ENCODE measurements at places on chromosomes 7 and 10. TPM values are rescaled to one million over a fixed set of nuclear protein-coding genes. Genes with fewer than 3 reads are reported as not detected.

GRCh38 chr7:16905300-16906044 lies 23.7 kb upstream of the AGR3 start:
- no peak for DNase-seq

DNA sequence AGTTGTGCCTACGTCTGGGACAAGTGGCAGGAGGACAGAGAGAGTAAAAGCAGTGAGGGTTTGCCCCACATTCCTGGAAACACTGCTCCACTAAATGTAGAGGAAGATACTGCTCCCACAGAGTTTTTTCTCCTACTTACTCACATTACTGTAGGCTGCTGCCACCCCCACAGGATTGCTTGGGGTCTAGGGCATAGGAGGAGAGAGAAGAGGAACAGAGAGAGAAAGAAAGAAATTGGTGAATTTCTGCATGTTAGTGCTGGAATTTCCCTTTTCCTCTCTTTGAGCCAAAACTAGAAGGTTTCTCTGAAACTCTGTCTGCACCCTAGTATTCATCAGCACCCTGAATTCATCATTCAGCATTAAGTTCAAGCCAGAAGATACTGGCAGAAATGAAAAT lies 397.9 kb downstream of the INHBA start:
- DNase-seq: no peak

DNA sequence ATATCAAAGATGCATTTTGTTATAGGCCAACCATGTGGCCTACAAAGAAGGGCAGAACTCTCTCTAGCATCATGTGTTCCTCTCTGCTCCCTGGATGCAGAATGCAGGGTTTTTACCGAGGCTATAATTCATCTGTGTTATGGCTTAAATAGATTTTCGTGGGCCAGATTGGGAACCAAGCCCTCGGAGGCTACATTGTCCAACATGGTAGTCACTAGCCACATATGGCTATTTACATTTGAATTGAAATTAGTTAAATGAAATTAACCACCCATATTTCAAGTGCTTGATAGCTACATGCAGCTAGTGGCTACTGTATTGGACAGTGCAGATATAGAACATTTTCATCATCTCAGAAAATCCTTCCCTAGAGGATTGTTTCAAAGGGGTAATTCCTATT lies 2.8 kb downstream of the PLCE1 start:
- DNase-seq: no peak

DNA sequence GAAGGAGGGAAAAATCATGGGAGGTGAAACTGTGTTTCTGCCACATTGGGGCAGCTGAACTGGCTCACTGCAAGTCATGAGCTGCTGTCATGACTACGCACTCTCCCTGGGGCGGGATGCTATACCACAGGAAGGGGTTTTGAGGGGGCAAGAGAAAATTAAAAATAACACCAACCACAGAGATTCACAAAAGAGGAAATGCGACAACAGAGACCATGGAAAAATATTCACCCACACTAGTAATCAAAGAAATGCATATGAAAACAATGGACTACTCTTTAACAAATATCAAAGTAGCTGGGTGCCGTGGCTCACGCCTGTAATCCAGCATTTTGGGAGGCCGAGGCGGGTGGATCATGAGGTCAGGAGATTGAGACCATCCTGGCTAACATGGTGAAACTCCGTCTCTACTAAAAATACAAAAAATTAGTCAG lies 65.2 kb upstream of the TM9SF3 start:
- no peak for DNase-seq

DNA sequence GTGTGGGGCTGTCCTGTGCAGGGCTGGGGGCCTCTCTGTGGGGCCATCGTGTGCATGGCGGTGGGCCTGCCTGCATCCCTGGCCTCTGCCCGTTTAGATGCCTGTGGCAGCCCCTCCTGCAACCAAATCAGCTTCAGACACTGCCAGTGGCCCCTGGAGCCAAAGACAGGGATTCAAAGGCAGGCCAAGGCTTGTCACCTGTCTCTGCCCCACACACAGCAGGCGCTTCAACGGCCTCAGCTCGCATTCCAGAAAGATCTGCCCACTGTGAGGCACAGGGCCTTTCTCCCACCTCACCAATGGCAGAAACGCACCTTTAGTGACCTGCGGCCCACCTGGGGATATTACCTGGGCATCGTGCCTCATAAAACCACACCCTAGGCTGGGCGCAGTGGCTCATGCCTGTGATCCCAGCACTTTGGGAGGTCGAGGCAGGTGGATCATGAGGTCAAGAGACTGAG lies 46.0 kb downstream of the INSIG1 start:
- DNase-seq: no peak

- DNase-seq: no peak
These were observed 168.9 kb downstream of the CDK14 start for GRCh38 chr7:90764848-90765570.

- no peak for DNase-seq
These were observed 76.0 kb downstream of the TYW1B start for GRCh38 chr7:72751978-72752377.

DNA sequence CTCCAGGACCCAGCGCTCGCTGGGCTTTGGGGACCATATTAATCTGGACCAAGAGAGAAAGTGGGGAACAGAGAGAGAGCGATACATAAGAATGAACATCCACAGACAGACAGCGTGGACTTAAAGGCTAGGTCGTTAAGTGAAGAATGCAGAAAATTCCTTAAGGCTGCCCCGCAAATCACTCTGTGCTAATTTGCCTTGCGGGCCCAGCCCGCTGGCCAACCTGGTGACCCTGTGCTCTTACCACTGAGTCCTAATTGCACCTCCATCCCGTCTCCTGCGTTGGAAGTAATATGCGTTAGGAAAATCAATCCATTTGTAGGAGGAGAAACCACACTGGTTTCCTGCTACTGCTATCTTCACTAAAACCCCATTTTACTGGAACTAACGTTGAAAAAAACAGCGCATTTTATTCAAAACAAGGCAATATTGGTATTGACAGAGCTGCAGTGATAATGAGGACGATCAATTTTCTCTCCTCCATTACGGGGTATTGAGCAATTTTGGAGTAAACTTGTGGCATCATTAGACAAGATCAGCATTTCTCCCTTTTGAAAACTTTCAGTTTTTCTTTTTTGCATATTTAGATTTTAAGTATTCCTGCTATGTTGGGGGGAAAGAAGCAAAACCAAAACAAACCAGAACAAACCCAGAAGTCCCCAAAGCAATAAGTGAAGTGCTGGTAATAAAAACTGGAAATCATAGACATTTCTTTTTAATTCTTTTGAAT lies 85.2 kb downstream of the WDFY4 start:
- DNase-seq: no peak

DNA sequence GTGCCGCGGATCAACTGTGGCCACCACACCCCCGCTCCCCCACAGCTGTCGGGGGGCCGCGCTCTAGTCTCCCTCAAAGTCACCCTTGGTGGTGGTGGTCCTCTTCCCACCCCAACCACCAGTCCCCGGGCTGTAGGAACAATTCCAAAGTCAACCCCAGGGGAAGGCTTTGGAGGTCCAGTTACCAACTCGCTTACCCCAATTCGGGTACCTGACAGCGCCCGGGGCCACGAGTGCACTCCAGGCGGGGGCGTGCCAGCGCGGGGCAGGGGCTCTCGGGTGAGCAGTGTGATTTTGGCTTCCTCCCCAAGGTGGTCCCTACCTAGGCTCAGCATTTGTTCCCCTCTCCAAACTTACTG lies 584 bp upstream of the ZMIZ1 start:
- DNase-seq: peak; percentile 64

DNA sequence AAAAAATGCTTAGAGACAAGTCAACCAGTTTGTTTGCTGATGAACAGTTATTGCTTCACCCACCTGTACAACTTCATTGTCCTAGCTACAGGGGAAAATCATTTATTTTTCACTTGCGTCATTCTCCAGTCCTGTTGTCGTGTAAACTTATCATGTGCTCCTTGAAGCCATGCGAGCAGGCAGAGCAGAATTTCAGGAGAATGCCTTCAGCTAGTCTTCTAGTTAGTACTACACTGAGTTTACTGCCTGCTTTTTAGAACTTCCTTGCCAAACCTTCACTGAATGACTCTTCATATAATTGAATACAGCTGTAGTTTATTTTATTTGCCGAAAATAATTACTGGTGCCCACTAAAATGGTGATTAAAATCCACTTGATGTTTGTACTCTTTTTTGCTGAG lies 15.6 kb downstream of the RPA3 start:
- no peak for DNase-seq

HYAL4 gene
- total RNA-seq: not detected

ITGA8 gene
- total RNA-seq: 0.82 TPM

PAX4 gene
- not detected for total RNA-seq

CRHR2 gene
- total RNA-seq: 0.22 TPM

ACTL6B gene
- total RNA-seq: not detected

EFCAB10 gene
- total RNA-seq: not detected

SLIT1 gene
- total RNA-seq: 0.17 TPM

UNCX gene
- total RNA-seq: not detected

GCK gene
- total RNA-seq: 1.4 TPM

LIPN gene
- total RNA-seq: 0.22 TPM

MCM7 gene
- total RNA-seq: 23.9 TPM

All from left ventricle myocardium superior (tissue), 1 donor.